Subcutaneous adipose tissue (tissue), 4 donors: ENCODE measurements at places on chromosomes 3 and 15. TPM values are rescaled to one million over a fixed set of nuclear protein-coding genes. Genes with fewer than 3 reads are reported as not detected.

Gene MYO1E
- total RNA-seq: 34.1 TPM

Gene CHRM5
- total RNA-seq: not detected

Gene MOBP
- total RNA-seq: not detected

Gene ALDH1L1
- 63.4 TPM for total RNA-seq

Gene ERC2
- 1.1 TPM for total RNA-seq

Gene LRRN1
- not detected for total RNA-seq

Gene HRG
- total RNA-seq: not detected

Gene CD96
- 1.5 TPM for total RNA-seq

Gene COL6A5
- total RNA-seq: not detected

Gene DUOXA2
- total RNA-seq: not detected

Gene SRGAP3
- 1.6 TPM for total RNA-seq

Gene LRTM1
- total RNA-seq: not detected

Gene DNAJA4
- total RNA-seq: 14.3 TPM

Gene AHSG
- not detected for total RNA-seq

Gene ATP13A5
- not detected for total RNA-seq

Gene CCDC54
- total RNA-seq: not detected

Gene CRABP1
- not detected for total RNA-seq

Gene SERINC4
- total RNA-seq: not detected

Gene AGTR1
- 95.9 TPM for total RNA-seq

Gene TMEM202
- not detected for total RNA-seq

Gene SLC22A14
- total RNA-seq: not detected

Gene SH2D7
- total RNA-seq: not detected

Gene SNURF
- total RNA-seq: 4.1 TPM

Gene TRH
- total RNA-seq: not detected

Gene ZNF774
- total RNA-seq: not detected

Gene SEMA6D
- 3.9 TPM for total RNA-seq

Gene ADGRG7
- total RNA-seq: not detected

Gene TM4SF4
- not detected for total RNA-seq
